ENCODE measurements at places on chromosomes 2 and 18.

DNA sequence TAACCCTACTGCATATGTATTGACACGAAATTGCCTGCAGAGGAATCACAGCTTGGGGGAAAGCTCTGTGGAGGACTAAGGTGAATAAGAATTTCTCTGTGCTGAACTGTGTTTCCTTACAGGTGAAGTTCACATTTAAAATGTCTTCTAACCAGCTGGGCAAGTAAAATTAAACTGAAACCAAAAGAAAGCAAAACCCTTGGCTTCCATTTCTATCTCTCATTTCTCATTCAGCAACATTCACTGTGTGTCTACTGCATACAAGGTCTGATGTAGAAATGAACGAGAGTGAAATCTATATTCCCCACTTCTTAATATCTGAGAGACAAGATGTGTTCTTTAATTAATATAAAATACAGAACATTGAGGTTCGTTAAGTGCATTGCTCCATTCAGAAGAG, 397.3 kb downstream of the SOX11 start:
- DNase-seq, result no peak

- no peak for DNase-seq
Measured at GRCh38 chr18:68449292-68449691, 265.6 kb downstream of the TMX3 start.

- no peak for DNase-seq
Measured at GRCh38 chr18:44638034-44638540, 42.6 kb upstream of the SETBP1 start.

GRCh38 chr2:170189757-170190156, 11.8 kb downstream of the MYO3B start:
- DNase-seq, result no peak

GRCh38 chr2:141929331-141930252, 201.2 kb downstream of the LRP1B start:
- no peak for DNase-seq

DNA sequence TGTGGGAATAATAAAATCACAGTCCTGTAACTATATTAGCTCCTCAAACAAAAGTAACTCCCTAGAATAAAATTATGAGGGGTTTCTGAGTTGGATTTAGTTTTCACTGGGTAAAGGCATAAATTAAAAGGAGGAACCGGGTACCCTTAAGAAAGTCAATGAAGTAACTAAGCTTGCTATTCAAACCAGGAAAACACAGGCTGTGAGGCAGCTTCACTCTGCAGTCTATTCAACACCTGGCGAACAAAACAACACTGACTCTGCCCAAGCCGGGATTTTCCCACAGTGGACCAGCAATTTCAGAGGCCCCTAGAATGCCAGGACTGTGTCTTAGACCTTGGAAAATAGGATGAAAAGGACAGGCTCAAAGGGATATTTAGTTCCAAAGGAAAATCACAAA, 24.6 kb upstream of the CREB1 start:
- DNase-seq, result no peak

- no peak for DNase-seq
Measured at GRCh38 chr2:136844546-136844945, 79.2 kb downstream of the THSD7B start.

DNA sequence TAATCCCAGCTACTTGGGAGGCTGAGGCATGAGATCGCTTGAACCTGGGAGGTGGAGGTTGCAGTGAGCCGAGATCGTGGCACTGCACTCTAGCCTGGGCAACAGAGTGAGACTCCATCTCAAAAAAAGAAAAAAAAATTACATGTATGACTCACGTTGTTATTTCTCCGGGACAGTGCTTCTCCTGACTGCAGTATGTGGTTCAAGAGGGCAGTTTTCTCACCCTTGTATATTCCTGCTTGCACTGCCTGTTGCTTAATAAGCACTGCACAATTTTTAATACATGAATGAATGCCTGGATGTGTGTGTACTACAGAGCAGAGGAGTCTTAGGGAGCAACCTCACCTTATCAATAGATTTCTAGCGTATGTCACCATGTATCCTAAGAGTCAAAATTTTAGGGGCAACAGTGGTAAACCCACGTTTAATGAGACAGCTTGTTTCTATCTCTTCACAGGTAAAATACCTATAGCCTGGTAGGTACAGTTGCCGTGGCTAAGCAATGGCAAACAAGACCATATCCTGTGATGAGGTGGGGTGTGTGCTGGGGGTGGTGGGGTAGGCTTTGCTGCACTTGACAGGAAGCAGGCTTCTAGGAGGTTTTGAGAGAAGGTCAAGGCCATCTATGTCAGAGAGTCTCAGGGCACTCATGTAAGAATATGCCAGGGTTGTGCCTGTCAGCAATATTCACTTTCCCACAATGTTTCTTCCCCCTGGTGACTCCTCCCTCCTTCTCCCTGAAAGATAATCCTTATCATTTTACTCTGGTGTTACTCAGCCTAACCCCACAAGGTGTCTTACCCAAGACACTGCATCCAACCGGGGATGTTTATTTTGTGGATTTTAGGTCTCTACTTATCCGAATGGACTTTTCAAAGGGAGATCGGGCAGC, 36.9 kb upstream of the MEX3C start:
- no peak for DNase-seq

DNA sequence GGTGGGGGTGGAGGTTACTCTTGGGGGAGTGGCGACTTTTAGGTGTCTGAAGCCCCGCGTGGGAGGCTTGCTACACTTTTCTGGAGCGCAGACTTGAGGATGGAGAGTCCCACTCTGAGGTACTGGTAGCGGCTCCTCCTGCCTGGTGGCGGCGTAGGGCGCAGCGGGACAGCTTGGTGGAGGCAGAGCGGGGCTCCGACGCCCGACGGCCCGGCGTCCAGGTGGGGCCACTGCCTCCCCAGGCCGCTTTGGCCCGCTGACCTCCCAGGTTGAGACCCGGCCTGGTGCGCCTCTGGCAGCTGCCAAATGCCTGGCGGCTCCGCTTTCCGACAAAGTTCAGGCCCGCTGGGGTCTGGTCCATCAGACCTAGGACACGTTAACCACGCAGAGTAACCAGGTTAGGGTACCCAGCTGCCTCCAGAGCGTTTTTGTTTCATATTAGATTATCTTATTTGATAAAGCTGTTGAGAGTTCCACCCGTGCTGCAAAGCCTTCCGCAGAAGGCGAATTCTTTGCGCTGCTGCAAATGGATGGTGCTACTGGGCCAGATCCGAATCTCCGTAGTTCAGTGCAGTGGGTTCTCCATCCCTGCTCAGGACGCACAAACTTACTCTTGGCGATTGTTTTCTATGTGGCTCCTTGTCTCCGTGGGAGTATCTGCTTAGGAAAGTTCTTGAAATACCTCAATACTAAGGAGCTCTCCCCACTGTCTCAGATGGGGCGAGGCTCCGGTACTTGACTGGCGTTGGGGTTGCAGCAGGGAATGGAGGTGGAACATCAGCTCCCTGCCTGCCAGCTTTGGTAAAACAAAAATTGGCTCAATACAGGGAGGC, 405.9 kb downstream of the XIRP2 start:
- no peak for DNase-seq

DNA sequence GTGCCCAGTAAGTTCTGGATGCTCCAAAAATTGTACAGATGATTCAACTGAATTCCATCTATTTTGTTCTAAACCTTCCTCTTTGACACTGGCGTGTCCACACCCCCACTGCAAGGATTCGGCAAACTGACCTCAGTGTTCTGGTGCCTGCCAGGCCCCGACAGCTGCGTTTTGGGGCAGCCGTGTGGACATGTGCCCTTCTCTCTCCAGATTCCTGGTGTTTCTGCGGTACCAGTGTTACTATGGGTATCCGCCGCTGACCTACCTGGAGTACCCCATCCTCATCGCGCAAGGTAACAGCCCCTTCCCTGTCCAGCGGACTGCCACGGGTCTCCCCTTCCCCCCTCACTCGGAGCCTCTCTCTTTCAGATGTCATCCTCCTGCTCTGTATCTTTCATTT, 5.0 kb downstream of the SLC66A3 start:
- DNase-seq, result no peak

DNA sequence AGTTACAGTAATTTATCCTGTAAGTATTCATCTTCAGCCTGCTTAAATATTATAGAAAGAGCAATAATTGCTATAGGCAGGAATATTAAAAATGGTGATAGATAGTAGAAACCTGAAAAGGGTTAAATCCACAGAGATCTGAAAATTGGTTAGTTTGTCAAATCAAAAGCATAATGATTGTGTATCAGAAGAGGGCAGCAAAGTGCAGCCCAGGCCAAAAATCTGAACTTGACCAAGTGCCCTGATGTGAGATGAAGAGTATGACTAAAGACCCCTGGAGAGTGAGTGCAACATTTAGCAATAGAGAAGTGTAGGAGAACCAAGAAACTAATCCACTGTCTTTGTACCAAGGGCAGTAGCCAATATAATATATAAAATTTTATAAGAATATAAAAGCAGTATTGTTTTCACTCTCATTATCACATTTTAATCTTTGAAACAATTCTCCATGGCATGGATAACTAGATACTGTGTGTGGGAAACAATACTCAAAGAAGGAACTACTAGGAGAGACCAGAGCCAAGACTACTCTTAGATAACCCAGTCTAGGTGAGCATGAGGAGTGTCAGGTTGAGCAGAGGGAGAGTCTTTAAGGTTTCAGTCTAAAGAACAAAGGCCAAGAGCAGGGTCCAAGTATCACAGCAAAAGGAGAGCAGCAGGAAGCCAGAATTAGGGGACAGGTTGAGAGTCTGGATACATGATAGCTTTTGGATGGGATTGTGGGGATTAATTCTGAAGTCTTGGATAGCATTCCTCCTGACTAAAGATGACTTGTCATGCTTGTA, 148.7 kb downstream of the CALCRL start:
- no peak for DNase-seq

GRCh38 chr18:10139783-10140410, 226.1 kb downstream of the VAPA start:
- no peak for DNase-seq

DNA sequence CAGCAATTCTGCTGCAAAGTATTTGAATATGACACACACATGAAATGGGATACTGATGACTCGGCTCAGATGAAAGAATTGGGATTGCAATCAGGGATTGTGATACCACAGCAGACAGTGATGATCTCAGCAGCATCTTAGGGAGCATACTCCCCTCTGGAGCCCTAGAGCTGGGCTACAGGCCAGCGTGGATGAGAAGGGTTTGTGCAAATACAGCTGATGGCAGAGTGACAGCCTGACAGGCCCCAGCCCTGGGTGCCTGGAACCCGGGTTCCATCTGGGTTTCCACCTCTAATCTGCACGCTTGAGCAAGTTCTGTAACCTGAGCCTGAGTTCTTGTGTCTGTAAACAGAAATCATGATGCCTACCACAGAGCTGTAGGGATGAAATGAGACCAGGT, 418.0 kb downstream of the LRATD1 start:
- DNase-seq, result no peak

- DNase-seq, result no peak
Measured at GRCh38 chr2:76281156-76281841, 570.6 kb upstream of the GCFC2 start.

DNA sequence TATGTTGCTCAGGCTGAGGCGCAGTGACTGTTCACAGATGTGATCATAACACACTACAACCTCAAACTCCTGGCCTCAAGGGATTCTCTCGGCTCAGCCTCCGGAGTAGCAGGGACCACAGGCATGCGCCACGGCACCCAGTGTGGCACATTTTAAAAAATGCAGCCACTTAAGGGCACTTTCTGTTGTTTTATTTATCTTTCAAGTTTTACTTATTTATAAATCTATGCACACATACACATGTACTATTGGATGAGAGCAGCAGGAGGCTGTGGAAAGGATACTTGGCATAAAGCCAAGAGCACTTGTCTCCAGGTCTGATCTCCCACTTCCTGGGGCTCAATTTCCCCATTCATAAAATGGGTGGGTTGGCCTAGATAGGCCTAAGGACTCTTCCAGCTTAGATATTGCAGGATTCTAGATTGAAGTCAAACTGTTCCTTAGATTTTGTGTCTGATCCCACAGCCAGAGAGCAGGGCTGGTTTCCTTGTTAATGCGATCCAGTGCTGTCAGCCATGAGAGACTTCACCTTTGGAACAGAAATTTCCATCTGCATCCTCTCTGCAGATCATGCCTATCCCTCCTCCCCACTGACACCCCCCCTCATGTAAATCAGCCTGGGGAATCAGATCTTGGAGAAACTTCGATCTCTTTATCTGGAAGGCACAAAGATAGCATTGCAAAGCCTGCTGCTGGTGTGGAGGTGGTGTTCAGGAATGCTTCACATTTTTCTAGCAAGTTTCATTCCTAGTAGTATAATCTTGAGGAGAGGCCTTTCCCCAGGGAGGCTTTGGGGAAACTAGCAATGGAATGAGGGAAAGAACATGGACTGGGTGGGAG, 24.7 kb downstream of the PCBP1 start:
- DNase-seq, result no peak

DNA sequence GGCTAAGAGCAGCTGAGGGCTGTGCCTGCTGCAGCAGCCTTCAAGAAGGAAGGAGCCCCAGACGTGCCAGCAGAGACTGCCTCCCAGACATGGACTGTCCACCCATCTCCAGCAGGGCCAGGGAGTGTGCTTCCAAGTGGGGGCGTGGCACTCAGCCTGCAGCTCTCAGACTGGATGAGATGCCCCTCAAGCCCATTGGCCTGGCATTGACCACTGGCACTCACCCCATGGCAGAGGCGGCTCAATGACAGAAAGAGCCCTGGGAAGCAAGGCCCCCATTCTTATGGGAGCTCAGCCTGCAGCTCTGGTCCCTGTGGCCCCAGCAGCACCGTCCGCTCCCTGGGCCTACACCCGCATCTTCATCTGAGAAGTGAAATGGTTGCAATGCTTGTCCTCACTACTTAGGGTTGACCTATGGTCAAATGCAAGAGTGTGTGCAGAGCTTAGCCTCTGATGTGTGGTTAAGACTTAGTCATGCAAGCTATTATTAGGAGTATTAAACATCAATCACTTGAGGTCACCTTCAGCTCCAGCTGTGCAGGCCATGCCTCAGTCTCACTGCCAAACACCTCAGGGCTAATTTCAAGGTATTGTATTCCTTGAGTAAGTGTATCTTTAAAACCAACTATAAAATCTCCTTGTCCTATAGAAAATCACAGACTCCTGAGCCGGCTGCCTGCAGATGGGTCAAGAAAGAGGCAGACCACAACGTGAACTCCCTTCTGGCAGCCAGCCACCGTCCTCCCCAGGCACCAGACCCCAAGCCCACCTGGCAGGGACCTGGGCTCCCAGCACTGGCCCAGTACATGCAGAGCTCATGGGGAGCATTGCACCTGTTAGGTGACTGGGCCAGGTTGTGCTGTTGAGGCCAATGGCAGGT, 194.8 kb downstream of the NDUFA10 start:
- no peak for DNase-seq

DNA sequence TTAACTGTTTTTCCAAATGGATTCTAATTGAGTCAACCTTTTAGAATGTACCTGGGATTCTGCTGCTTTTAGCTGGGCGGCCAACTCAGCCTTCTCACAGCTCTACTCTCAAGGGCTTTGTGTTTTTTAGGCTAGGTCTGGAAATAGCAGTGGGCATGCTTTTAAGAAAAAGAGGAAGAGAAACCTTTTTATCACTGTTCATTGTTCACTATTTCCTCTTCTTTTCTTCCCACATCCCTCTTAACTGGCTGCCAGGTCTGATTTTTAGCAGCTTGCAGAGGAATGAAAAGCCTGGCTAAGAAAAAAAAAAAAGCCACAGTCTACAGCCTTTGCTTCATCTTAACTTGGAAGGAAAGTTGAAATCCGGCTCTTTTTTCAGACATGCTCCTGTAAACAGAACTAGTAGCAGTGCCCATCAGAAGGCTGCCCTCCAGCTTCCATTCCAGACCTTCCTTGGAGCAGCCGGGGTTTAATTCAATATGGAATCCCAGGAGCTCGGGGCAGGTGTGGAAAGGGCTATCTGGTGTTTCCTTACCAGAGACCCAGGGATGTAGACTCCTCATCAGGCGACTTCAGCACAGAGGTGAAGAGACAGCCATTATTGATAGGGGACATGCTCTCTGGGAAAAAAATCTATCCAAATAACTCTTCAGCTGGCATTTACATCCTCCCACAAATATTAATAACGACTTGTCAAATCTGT, 230.7 kb downstream of the MYO3B start:
- no peak for DNase-seq

GRCh38 chr2:149894226-149894625, 306.7 kb upstream of the MMADHC start:
- DNase-seq, result no peak
